ENCODE measurements at places on chromosomes 2 and 18.

- no peak for DNase-seq
Measured at GRCh38 chr18:34965566-34965965, 75.6 kb upstream of the MAPRE2 start.

- no peak for DNase-seq
Measured at GRCh38 chr2:4515871-4516761, 812.7 kb downstream of the DCDC2C start.

- DNase-seq = no peak
Measured at GRCh38 chr18:37717098-37717497, 151.5 kb upstream of the CELF4 start.

GRCh38 chr18:77108001-77108692, 24.4 kb downstream of the MBP start:
- peak; percentile 88 for DNase-seq

GRCh38 chr18:8911408-8912340, 190.8 kb upstream of the NDUFV2 start:
- DNase-seq = no peak

DNA sequence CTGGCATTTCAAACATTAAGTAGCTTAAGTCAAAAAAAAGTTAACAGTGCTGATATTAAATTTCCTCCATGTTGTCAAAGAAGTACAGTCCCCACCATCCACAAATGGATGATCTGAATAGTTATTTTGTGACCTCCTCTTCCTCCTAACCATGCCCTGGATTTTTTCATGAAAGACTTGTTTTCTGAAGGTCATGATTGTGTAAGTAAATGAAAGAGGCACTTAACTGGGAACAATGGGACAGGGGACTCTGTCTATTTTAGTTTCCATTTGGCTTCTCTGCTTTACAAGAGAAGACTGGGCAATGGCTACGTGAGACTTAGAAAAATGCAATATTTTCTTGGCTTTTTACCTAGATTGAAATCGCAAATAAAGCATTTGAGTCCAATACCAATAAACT, 32.2 kb downstream of the PECR start:
- DNase-seq = no peak

DNA sequence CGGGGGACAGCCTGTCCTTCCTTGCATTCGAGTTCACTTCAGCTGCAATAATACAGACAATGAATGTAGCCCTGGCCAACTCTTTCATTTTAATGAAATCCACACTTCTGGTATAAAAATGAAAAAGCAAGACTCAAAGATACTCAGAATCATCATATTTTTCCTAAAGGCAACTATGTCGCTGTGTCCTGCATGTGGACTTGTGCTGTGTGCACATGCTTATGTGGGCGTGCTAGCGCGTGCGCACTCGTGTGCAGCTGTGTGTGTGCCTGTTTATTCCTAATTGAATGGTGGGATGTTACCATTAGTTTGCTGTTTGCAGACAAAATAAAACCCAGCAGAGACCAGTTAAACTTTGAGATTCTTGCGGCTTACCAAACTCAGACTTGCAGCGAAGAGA, 49.6 kb downstream of the SMIM21 start:
- no peak for DNase-seq

GRCh38 chr2:39636306-39636705, 29.4 kb upstream of the TMEM178A start:
- no peak for DNase-seq

DNA sequence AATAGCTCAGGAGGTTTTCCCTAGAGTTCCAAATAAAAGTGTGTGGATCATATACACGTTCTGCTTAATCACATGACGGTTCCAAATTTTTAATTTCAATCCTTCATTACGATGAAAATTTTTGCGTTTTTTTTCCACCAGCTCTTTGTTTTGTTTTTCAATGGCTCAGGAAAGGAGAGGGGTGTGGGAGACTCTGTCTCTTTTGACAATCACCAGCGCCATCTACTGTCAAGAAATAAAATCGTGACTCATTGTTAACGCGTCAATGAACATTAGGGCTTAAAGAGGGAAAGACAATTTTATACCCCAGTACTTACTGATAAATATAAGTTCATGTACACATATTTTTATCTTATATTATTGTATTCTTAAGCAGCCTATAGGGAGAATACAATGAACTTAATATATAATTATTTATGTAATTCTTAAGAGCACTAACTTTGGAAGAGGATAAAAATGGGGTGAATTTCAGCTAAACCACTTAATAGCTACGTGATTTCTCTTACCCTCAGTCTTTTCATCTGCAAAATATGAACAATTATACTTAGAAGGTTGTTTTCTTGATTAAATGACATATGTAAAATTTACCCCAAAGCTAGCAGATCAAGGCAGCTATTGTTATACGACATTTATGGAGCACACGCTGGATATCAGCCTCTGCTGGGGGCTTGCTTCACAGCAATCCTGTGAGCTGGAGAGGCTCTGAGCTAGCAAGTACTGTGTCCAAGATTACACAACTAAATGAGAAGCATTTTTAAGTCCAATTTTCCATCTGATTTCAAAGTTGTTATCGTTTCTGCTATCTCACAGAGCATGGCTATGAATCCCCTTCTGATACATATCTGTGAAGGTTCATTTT, 47.4 kb upstream of the RMDN2 start:
- DNase-seq = no peak

DNA sequence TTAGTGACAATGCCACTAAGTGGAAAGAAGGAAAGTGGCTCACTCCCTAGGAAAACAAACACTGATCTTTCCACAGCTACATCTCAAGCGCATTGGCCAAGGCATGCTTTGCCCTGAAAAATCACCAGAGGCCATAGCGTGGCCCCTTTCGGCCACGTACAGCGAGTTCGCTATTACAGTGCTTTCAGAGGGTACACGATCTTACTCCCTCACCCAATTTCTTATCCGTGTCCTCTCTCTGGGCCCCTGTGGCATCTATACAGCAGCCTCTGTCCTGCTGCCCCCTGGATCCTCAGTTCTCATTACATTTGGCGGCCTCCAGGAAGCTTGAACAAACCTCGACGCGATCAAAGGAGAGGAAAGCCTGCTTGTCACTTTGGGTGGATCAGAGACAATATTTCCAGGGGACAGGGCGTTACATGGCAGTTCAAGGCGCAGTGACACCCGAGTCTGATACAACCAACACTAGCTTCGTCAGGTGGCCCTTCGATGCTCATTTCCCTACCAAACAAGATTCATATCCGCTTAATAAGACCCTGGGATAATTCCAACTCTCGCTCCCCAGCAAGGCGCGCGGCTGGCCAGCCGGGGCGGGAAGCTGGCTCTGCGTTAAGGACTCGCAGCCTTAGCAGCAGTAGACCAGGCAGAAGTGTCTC, 941 bp downstream of the SKOR2 start:
- DNase-seq = no peak

GRCh38 chr2:201441409-201441808, 9.8 kb downstream of the TRAK2 start:
- DNase-seq = no peak

DNA sequence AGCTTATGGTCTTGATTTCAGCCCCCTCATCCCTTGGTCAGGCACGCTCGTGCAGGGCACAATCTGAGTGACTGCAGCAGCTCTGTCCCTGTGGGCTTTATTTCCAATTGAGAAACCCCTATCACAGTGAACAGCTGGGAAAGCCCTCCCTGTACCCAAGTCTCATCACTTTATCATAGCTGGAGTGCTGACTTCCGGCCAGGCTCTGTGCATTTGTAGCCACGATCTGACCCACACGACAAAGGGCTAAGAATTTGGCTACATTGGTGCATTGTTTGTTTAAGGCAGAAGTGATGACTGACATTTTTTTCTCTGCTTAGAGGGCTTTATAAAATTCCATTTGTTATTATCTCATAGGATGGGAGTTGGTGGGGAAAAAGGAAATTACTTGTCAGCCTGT, 184.4 kb downstream of the KCNS3 start:
- no peak for DNase-seq

DNA sequence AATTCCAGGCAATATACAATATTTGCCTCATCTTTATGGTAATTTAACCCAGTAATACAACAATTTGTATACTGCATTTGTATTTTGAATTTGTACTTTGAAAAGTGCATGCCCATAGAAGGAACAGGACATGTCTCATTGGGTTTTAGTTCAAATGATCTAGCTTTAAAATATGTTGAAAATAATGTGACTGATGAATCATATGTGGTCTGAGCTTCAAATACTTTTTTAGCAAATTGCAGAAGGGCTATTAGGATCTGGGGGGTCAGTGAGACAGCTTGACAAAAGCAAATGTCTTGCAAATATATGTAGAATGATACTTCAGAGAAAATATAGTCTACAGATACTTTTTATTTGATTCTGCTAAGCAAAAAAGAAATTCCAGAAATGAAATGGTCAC, 248.9 kb downstream of the DCC start:
- DNase-seq = no peak

DNA sequence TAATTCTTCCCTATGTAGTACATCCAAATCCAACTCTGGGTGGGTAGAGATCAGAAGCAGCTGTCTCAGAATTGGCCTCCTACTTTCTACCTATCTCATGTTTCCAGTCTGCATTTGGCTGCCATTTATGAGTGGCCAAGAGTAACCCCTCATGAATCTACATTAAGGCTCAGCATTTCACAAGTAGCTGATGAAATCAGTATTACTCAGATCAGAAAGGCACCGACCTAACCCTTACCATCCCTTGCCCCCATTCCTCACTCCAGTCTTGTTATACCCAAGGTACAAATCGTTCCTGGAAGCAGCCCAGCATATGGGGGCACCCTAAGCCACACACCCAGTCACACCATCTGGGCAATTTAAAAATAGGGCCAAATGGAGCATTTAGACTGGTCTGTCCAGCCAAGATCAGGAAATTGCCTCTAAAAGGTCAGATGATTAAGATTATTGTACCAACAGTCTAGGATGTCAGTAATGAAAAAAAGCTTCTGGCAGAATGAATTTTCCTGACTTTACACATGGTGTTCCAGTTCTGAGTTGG, 37.1 kb downstream of the CD28 start:
- DNase-seq = no peak

DNA sequence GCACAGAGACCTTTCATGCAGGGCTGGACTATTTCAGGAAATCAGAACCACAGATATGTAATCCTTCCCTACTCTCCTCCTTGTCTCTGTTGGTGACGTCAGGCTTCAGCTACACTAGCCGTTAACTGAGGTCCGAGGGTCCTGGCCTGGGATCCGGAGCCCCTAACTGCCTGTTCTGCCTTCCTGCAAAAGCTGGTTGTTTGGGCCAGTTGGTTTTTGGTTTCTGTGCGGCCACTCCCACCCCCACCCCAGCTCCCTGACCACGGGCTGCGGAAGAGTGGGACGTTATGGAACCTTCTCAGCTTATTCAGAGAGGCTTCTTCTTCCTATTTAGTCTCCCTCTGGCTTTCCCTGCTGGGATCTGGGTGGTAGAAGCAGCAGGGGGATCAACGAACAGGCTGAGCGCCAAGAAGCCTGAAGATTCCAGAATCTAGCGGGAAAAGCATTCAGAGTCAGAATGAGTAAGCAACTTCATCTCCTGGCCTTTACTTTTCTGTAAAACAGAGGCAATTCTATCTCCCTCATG, 49.3 kb upstream of the ROCK2 start:
- no peak for DNase-seq

DNA sequence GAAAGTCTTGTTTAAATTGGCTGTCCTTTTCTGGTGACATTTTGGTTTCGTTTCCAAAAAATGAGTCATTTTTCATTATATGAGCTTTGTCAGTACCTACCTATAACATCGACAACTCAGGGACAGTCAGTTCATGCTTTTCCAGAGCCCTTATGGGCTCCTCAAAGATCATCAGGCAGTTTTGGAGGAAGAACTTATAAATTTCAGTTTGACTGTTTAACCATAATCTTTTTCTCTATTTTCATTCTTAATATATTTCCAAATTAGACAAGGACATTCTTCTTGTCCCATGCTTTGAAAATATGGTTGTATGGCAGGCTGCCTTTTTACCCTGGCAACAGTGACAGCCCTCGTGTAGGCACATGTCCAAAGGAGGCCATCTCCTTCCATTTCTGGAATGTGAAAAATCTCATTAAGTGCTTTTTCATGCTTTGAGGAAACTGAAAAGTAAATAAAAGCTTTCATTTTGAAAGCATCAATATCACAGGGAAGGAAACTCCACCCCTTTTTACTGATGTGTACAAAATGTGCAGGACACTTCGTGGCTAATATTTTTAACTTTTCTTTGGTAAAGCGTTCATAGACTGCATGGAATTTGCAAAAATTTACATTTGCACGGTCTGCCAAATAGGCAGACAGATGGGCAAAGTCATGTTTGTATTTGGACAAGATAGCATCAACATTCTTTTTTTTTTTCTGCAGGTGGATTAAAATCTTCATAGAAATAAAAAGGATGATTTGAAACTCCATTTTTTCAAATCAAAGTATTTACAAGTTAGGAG, 7.2 kb upstream of the PROC start:
- DNase-seq = peak; percentile 84

- no peak for DNase-seq
Measured at GRCh38 chr2:145199042-145199441, 679.1 kb upstream of the ZEB2 start.

GRCh38 chr18:45588376-45589355, 26.6 kb upstream of the SLC14A2 start:
- peak; percentile 61 for DNase-seq

- DNase-seq = no peak
Measured at GRCh38 chr2:54858021-54858681, 134.7 kb downstream of the EML6 start.

DNA sequence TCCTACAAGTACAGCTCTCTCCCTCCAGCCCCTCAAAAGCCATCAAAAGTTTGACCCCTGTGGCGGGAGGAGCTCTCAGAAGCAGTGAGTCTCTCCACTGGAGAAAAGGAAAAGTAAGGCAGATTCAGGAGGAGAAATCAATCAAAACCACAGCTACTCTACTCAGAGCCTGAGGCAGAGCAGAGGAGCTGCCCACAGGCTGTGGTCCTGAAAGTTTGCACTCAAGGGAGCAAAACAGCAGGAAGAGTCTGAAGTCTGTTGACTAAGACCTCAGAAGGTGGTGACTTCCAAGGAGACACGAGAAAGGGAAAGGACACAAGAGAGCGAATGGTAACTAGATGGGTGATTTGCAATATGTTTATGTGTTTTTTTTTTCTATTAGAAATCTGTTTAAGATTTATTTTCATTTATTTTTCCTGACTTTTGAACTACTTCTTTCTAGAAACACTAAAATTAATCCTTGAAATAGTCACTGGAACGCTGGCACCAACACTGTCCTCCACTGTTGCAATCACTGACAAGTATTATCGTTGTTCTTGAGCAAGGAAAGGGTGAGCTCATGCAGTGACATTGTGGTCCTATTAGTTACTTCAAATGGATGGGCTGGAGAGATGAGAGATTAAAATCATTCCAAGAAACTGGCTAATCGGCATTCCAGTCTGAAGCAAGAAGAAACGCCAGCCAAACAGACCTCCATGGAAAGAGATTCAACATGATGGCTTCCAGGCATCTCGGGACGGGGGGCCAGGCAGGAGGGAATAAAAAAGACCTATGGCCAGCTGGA, 35.8 kb downstream of the PID1 start:
- DNase-seq = no peak

- no peak for DNase-seq
Measured at GRCh38 chr2:25410370-25410769, 68.6 kb upstream of the DNMT3A start.

DNA sequence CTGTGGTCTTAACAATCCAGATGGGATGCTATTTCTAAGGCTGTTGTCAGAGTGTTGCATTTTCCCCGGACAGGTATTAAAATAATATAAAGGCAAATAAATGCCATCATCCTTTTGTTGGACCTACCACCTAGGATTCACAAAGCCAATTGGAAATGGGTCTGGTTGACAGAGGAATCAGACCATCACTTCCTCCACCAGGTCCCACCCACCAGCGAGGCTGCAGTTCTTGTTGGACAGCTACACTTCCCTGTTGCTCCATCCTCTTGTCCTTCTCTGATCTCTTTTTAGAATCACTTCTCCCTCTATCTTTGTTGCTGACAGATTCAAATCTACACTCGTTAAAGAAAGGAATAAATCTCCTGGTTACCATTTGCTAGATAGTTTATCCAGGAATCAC, 1.1 kb downstream of the TMEM169 start:
- DNase-seq = no peak
